ENCODE measurements at places on chromosomes 1 and 21. TPM values are rescaled to one million over a fixed set of nuclear protein-coding genes. Genes with fewer than 3 reads are reported as not detected.

DNA sequence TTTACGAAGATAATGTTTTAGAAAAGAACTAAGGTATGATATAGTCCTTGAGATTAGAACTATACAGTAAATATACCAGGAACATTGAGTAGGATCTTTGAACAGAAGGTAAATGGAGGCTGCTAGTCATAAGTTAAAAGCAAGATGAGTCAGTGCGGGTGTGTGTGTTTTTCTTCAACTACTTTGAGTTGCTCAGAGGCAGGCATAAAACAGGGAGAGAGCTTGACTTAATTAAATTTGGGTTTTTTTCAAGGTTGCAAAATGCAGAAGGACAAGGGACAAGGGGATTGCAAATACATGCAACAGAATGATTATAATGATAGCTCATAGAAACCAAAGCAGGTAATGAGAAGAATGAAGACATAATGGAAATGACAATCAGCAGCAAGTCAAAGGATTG lies 815.1 kb downstream of the NCAM2 start:
- no peak for DNase-seq

CCDC30 gene
- 1.3 TPM for total RNA-seq

MIXL1 gene
- total RNA-seq, result not detected

GRCh38 chr21:28089599-28090441 lies 902.9 kb downstream of the LTN1 start:
- DNase-seq, result no peak

DNA sequence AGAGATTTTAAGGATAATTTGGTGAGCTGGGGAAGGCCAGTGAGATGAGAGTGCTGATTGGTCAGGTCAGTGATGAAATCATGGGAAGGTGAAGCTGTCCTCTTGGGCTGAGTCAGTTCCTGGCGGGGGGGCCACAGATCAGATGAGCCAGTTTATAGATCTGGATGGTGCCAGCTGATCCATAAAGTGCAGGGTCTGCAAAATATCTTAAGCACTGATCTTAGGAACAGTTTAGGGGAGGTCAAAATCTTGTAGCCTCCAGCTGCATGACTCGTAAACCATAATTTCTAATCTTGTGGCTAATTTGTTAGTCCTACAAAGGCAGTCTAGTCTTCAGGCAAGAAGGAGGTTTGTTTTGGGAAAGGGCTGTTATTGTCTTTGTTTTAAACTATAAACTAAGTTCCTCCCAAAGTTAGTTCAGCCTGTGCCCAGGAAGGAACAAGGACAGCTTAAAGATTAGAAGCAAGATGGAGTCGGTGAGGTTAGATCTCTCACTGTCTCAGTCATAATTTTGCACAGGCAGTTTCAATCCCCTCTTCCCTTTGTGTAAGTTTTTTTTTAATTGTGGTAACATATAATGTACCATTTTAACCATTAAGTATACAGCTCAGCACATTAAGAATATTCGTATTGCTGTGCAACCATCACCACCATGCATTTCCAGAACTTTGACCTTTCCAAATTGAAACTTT lies 39.4 kb downstream of the PTAFR start:
- no peak for DNase-seq

DNA sequence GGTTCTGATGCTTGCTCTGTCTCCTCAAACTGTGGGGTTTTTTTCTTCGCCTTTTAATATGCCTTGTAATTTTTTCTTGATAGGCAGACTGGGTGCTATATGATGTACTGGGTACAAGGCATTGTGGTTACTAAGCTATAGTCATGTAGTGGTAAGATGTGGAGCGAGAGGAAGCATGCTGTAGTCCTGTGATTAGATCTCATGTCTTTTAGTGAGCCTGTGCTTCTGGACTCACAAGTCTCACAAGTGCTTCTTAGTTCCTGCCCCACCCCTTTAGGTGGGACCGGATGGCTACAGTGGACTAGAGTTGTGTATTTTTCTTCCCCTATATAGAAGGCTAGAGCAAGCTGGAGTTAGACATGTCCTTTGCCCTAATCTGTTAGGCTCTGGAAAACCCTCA lies 178.7 kb downstream of the DNM3 start:
- no peak for DNase-seq

GRCh38 chr1:166903232-166903631 lies 27.2 kb upstream of the TADA1 start:
- no peak for DNase-seq

GRCh38 chr1:20484519-20485462 lies 1.2 kb downstream of the CAMK2N1 start:
- DNase-seq, result no peak

DNA sequence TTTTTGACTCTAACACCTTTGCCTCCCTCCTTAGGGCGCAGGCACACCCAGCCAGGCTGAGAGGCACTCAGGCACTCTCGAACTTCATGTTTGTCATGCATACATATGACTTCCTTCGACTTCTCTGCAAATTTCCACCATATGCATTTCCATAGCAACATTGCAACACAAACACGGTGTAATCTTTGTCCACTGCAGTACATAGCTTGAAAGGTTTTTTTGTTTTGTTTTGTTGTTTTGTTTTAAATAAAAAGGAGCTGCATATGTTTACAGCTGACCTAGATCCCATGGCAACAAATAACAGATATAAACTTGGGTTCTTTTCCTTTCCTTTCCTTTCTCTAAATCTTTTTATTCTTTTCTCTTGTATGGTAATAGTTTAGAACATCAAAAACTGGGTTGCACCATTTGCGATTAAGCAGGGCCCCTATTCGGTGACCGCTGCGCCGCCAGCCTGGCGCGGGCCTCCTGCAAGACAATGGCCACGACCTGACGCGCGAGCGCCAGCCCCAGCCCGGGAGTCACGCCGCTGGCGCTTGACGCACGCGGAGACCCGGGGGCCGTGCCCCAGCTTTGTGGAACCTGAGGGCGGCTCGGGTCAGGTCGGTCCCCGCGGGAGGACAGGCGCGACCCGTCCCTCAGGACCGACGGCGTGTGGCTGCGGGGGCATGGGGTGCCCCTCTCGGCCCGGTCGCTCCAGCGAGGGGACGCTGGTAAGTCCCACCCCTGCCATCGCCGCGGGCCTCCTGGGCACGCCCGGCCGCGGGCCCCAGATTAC lies 35.2 kb downstream of the CCN1 start:
- DNase-seq, result peak; percentile 27

Measured in fibroblast of lung (primary cell).